ENCODE measurements at places on chromosomes 1 and 21.
A peak's percentile ranks its signal among the peaks of the same experiment; 100 is the strongest.

- no peak for DNase-seq
Measured at GRCh38 chr1:218383681-218384080, 38.5 kb downstream of the TGFB2 start.

- no peak for DNase-seq
Measured at GRCh38 chr21:45283611-45284455, 3.9 kb downstream of the POFUT2 start.

- peak; percentile 87 for DNase-seq
Measured at GRCh38 chr21:43938751-43939442, 73.2 kb upstream of the TRAPPC10 start.

GRCh38 chr21:43739621-43740435, 20.9 kb downstream of the PDXK start:
- no peak for DNase-seq

GRCh38 chr1:195740862-195741261, 867.4 kb downstream of the KCNT2 start:
- no peak for DNase-seq

DNA sequence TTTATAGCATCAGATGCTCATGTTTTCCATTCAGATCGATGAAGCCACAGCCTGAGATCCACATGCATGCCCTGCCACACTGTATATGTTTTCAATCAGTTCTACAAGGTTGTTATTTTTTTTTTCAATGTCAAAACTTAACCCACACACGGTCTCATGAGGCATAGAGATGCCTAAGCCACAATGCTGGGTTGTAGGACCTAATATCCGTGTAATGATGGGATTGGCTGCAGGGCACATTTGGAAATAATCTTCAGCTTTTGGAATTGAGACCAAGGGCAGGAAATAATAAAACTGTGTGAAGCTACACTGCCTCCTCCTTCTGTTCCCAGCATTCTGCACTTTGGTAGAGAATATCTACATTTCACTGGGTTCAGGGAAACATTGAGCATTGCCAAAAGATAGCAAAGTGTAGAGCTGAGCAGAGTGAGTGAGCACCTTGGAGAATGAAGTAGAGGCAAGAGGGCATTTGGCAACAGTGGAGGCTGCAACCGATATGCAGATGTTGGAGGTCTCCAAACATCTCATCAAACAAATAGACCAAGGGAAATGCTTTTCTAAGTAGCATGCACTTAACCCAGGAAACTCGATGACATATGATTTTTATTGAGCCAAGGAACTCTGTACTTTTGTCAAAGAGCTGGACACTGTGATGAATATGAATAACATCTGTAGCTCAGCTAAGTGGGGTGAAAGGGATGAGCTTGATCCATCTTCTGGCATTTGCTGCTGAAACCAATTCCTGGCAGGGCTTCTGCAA, 176.7 kb downstream of the LYPLAL1 start:
- DNase-seq: no peak

- DNase-seq: peak; percentile 97
Measured at GRCh38 chr1:151189637-151190445, at the start of gene VPS72. TSS of gene VPS72 (minus strand) at chr1:151190197. CDS start at chr1:151190121, 76 bp downstream.

DNA sequence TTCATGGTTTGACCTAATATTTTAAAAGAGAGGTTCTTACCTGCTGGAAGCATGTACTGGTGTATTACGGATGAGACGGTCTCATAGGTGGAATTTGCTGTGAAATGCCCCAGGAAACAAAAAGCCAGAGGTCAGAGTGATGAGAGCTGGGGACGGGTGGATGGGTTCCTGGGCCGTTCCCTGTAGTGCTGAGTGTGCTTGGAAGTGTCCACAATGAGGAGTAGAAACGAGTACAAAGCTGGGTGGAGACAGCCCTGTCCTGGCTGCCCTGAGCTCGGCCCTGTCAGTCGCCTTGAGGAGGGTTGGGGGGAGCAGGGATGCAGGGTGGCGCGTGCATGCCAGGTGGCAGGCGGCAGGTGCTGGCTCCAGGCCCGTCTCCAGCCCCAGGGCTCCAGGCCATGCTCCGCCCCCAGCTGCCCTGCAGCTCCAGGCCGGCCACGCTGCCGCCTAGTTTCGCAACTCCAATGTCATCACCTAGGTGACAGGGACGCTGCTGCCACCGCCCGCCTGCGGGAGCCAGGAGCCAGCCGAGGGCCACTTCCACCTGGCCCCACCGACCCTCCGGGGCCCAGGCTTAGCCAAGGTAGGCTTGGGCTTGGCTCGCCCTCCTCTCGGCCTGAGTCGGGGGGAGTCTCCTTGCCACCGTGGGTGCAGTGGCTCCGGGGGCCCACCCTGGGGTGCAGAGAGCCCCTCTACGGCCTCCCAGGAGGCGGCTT, 16.4 kb downstream of the TP73 start:
- no peak for DNase-seq

- DNase-seq: no peak
Measured at GRCh38 chr1:228046421-228047182, 35.9 kb upstream of the ARF1 start.

DNA sequence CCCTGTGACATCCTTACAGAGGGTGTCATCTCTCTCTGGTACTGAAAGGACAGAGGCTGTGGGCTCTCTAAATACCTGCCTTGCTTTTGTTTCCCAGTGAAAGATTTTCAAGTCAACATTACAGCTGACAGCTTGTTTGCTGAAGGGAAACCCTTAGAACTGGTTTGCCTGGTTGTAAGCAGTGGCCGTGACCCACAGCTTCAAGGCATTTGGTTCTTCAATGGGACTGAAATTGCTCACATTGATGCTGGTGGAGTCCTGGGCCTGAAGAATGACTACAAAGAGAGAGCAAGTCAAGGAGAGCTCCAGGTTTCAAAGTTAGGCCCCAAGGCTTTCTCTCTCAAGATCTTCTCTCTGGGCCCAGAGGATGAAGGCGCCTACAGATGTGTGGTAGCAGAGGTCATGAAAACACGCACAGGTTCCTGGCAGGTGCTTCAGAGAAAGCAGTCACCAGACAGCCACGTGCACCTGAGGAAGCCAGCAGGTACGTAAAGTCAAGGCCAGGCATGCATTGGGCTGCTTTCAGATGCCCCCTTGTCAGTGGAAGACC, 11.8 kb downstream of the CD101 start:
- DNase-seq: no peak

DNA sequence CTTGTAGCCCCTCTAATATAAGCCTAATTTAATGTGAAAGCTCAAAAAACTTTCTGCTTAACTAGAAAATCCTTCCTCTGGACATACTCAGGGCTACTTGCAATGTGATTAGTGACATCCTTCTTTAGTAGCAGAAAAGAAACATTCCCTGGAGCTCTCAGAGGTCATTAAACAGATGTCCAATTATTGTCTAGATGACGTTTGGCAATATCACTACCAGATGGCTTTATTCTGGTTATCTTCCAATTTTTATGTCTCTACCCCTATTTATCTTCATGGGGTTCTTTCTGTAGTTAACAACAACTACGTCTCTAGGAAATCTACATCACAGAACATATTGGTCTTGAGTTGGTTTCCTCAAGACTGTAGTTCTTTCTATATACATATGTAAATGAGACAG, 44.2 kb downstream of the CTH start:
- DNase-seq: no peak

GRCh38 chr1:4529446-4530165, 124.8 kb upstream of the AJAP1 start:
- no peak for DNase-seq

DNA sequence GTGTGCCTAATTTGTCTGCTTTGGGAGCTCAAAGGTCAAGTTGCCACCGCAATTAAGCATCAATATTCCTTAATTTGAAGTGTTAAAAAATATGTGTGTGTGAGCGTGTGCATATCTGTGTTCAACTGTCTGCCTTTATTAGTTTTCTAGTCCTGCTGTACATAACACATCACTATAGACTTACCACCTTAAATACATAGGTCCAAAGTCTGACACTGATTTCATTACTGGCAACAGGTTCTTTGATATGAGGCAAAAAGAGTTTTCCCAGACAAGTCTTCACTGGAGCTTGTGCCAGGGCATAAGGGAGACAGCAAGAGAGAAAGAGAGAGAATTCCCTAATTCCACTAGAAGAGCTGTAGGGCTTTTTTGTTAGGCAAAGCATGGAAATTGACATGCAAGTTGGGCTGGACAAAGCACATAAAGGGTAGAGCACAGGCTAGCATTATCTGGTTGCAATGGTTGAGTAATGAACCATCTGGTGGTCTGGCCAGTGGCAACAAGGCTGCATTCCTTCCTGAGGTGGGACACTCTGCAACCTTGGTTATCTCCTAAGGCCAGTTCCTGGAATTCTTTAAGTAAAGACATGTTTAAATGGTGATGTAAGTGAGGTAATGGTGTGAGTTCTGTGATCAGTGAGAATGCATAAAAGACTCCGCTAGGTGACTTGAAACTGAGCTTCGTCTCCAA, 457.2 kb upstream of the ADAMTS5 start:
- no peak for DNase-seq

DNA sequence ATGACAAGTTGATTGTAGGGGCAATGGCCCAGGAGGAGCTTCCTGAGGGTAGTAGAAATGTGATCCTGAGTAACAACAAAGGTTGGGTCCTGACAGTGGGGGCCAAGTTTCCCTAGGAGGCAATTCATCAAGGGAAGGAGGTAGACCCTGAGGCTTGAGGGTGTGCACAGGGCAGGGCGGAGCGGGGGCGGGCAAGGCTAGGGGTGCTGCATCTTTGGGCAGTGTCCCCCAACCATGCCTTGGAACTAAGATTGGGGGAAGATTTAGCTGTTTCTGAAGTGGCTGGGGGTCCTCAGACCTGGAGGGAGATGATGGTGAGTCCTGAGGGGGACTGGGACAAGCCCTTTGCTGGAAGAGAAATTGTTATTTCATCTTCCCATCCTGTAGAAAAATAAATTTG, 50.9 kb downstream of the HUNK start:
- DNase-seq: no peak

GRCh38 chr1:230002164-230002803, 64.8 kb upstream of the GALNT2 start:
- DNase-seq: peak; percentile 5
